Fibroblast of lung (primary cell): ENCODE measurements at places on chromosomes 7 and 10. TPM values are rescaled to one million over a fixed set of nuclear protein-coding genes. Genes with fewer than 3 reads are reported as not detected.

DNA sequence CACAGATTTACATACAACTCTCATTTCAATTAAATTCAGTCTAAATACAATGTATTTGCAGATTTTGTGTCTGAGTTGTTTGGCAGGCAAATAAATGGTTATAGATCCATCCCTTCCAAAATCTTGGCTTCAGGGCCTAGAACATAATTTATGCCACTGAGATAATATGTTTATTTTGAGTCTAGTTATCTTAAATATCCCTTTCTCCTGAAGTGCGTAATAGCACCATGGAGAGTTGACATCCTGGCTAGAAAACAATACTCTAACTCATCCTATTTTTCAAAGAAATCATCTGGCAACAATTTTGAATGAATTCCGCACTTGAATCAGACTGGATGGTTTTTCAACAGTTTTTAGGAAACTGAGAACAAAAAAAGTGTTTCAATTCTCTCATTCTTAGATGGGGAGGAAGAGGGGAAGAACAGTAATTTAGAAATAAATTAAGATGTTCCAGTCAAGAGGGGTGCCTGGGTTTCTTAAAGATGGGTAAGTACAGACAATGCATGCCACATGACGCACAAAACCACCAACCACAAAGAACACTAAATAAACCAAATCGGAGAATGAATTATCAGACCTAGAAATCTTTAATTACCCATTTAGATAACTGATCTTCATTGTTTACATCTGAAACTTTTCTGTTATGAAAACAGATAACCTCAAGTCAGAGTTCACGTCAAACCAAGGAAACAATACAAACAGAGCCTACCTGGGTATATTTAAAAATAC lies 228.7 kb upstream of the PTN start:
- DNase-seq = no peak

GRCh38 chr10:102704915-102705314 lies 9.3 kb downstream of the ARL3 start:
- peak; percentile 89 for DNase-seq

- DNase-seq = peak; percentile 4
Observed at GRCh38 chr10:118447478-118448270, 105.5 kb upstream of the FAM204A start.

- DNase-seq = peak; percentile 93
Observed at GRCh38 chr10:77501152-77501845, 136.3 kb downstream of the KCNMA1 start.

- DNase-seq = no peak
Observed at GRCh38 chr10:92075829-92076228, 152.3 kb downstream of the BTAF1 start.

GRCh38 chr7:103418241-103418640 lies 27.8 kb downstream of the SLC26A5 start:
- DNase-seq = no peak

GRCh38 chr7:41711283-41712064 lies 8.6 kb upstream of the INHBA start:
- DNase-seq = no peak

- DNase-seq = peak; percentile 74
Observed at GRCh38 chr10:102775935-102776669, 32.4 kb downstream of the WBP1L start.

- DNase-seq = no peak
Observed at GRCh38 chr7:55101359-55101758, 82.5 kb downstream of the EGFR start.

DNA sequence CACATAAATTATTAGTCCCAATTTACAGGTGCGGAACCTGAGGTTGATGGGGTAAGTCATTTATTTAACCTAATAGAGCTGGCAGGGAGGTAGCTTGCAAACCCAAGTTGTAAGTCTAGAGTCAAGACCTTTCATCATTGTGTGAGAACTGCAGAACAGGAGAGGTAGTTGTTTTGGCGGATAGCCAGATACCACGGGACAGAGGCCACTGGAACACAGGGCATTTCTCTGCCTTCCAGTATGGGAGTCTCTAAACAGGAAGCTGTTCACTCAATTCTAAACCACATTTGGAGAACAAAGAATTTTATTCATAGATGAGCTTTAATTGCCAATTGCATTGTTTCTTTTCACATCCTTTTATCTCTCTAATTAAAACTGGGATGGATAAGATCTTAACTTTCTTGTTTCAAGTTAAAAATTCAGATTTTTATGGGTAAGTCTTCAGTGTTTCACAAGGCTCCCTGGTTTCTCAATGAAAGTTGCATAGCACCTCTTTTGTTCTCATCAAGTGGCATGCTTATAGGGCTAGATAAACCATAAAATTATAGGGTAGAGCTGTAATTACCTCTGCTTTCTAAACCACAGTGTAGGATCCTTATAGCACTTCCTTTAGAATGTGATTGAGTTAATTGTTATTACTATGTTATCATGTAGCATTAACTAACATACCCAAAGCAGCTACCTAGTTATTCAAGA lies 489.0 kb downstream of the GATA3 start:
- DNase-seq = no peak

GRCh38 chr10:99234041-99234790 lies 1.4 kb downstream of the HPSE2 start:
- peak; percentile 69 for DNase-seq

- no peak for DNase-seq
Observed at GRCh38 chr7:45203459-45203858, 45.9 kb downstream of the RAMP3 start.

DNA sequence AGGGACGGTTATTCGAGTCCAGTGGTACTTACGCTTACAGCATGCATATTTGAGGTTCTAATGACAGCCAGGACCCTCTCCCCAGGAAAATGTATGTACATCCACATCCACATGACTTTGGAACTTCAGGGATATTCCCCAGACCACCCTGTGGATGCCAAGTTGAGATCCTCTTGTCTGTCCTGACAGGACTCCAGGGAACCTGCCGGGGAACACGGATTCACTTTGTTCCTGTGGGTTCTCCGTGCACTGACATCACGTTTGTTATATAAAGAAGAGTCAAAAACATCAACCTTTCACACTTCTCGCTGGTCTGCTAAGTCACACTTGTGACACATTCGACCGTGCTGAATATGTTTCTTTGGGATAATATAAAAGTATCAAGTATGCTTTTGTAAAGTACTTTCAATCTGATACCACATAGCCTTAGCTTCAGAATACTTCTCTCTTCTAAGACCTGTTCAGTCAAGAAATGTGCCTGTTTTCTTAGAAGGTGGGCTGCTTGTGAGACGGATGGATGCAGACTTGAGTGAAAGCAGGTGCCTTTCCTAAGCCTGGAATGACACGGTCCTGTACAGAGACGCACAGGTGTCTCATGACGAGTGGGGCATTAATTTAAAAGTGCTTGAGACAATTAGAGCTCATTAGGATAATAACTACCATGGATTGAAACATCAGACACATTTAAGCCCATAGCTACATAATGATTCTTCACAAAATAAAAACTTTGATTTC lies 38.7 kb downstream of the CALML5 start:
- DNase-seq = no peak

- peak; percentile 37 for DNase-seq
Observed at GRCh38 chr7:28107960-28108359, 72.6 kb downstream of the JAZF1 start.

The TAS2R16 gene
- total RNA-seq = not detected in 2 replicates

The MAGI2 gene
- total RNA-seq = 9.2 and 17.0 TPM in 2 replicates

The SPDYE5 gene
- total RNA-seq = not detected in 2 replicates

The ELMO1 gene
- total RNA-seq = 0.50 and 1.5 TPM in 2 replicates

The C10orf95 gene
- total RNA-seq = under 0.01 and 0.17 TPM in 2 replicates

The SPDYE2B gene
- not detected in 2 replicates for total RNA-seq
